Stimulated activated naive CD4-positive, alpha-beta T cell (primary cell): ENCODE measurements at places on chromosomes 5 and 9.

- no peak for DNase-seq
Measured at GRCh38 chr9:123089790-123090189, 56.3 kb downstream of the GPR21 start.

DNA sequence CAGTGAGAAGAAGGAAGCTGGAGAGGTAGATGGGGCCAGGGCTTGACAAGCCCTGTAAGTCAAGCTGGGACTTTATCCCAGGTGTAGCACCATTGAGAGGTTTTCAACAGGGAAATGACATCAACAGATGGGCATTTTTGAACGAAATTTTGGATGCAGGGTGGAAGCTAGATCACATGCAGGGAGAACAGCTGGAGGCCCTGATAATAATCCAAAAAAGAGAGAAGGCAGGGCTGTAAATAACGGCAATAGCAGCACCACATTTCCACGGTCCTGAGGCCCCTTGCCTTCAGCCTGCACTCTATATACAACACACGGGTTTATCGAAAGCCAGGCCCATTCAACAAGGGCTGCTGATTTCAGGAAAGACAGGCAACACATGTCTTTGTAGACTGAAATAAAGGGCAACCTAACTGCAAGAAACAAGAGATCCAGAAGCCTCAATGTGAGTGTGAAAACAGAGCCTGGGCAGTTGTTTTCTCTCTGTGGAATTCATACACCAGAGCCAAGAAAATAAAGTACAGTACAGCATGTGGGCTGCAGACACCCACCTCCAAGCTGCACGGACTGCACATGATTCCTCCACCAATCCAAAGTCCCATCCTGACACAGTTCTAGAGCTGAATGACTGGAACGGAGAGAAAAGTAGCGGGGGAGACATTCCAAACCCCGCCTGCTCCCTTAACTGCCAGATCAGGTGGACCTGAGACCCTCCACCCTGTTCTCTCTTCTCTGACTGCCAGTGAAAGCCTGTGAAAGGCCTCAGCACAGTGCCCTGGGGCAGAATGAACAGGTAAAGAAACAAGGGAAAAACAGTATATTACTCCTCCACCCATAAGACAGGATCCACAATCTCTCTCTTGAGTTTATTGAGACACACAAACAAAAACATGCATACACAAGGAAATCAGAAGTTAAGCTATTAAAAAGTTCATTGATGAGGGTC, 36.3 kb downstream of the KLHL3 start:
- no peak for DNase-seq

- DNase-seq, result no peak
Measured at GRCh38 chr9:69951411-69951810, 92.2 kb upstream of the MAMDC2 start.

- no peak for DNase-seq
Measured at GRCh38 chr5:34030048-34030447, 13.0 kb downstream of the C1QTNF3 start.

- DNase-seq, result no peak
Measured at GRCh38 chr9:21056931-21057330, 20.8 kb downstream of the IFNB1 start.

DNA sequence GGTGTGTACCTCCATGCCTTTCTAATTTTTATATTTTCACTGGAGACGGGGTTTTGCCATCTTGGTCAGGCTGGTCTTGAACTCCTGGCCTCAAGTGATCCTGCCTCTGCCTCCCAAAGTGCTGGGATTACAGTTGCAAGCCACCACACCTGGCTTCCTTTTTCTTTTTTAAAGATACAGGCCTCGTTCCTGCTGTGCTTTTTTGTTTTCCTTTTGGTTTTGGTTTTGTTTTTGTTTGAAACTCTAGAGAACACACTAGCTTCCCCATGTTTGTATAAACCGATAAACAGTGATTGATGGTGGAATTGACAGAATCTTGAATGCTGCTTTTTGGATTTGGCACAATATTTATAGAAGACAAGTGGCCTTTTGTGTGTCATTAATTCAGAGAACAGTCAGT, 1603.4 kb downstream of the MAT2B start:
- DNase-seq, result no peak

GRCh38 chr5:180007582-180007981, 64.0 kb downstream of the RNF130 start:
- no peak for DNase-seq

DNA sequence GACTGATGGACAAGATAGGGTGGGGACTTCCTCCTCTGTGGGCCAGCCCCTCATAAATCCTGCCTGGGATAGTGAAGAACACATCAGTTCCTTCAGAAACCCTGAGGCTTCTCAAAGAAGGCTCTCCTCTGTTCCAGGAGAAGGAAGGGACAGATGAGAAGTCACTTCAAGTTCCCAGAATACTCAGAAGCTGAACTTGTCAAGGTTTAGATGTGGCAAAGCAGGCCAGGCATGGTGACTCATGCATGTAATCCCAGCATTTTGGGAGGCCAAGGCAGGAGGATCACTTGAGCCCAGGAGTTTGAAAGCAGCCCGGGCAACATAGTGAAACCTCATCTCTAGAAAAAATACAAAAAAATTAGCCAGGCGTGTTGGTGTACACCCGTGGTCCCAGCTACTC, 38.5 kb downstream of the STOM start:
- no peak for DNase-seq

DNA sequence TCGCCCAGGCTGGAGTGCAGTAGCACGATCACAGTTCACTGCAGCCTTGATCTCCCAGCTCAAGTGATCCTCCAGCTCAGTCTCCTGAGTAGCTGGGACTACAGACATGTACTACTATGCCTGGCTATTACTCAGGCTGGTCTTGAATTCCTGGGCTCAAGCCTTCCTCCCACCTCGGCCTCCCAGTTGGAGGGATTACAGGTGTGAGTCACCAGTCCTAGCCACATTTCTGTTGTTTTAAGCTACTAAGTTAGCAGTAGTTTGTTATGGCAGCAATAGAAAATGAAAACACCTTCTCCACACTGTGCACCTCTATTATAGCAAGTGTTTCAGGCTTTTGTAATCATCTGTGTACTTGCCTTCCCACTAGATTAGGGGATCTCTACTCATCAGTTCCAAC, 588.9 kb upstream of the TLE4 start:
- no peak for DNase-seq

DNA sequence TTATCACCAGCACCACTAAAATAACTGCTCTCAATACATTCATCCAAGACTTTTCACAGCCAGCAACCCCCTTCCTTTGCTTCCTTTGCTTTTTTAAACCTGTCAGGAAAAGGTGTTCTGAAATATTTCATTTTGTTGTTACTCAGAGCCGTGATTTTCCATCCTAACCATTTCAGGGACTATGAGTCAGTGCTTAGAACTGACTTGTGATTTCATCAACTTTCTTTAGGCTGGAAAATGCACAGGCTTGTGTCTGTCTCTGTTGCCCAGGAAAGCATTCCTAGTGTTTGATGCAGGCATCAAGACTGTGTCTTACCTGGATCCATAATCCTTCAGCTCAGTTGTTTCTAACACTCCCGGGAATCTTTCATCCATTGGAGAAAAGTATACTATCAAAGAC, 805.6 kb downstream of the BRINP1 start:
- DNase-seq, result no peak

DNA sequence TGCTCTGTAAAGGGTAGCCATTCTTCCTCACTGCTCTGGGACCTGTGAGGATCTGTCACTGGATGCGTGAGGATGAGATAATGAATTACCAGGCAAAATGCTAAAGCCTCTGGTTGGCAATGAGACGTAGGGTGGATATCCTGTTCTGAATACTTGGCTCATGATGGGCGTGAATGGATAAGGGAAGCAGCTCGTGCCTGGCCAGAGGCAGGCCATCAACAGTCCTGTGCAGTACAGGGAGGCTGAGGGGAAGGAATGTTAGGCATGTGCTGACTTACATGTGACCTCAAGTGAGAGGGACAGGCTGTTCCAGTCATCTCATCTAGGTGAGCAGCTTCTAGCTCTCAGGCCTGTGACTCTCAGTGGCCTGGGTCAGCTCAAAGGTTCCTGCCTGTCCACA, 172.8 kb downstream of the CARTPT start:
- no peak for DNase-seq

DNA sequence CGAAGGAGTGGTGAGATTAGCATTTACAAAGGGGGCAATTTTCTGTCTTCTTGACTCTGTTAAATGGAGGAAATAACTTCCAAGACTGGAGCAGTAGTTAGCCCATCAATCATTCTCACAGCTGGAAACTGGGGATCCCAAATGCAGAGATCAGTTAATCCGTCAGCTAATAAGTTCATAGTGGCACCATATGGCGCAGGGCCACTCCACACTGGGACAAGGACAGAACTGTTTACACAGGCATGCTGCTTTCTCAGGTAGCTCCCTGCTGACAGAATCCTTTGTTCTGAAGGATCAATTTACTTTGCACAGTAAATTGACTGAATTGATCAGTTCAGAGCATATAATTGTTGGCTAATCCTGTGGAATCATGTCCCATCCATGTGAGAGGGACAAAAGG, 395.7 kb downstream of the TMEM161B start:
- DNase-seq, result no peak

GRCh38 chr5:135127439-135128240, 93.6 kb upstream of the PITX1 start:
- DNase-seq, result no peak

GRCh38 chr9:4059437-4059836, 240.4 kb downstream of the GLIS3 start:
- DNase-seq, result no peak

DNA sequence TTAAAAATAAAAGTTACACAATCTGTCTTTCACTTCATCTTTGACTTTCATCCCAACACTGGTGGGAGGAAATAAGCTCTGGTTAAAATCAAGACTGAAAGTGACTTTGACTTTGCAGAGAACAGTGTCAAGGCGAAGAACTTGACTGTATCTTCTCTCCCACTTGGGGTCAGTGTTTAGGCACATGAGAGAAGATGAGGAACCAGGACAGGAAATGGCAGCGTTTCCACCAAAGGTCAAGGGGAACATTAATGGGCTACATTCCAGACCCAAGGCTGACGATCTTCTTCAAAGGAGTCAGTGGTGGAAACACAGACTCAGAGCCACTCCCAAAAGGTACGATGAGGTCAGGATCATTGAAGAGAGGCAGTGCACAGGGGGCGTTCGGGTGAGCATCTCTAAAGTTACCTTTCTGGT, 409.5 kb downstream of the ARHGEF28 start:
- DNase-seq, result no peak

DNA sequence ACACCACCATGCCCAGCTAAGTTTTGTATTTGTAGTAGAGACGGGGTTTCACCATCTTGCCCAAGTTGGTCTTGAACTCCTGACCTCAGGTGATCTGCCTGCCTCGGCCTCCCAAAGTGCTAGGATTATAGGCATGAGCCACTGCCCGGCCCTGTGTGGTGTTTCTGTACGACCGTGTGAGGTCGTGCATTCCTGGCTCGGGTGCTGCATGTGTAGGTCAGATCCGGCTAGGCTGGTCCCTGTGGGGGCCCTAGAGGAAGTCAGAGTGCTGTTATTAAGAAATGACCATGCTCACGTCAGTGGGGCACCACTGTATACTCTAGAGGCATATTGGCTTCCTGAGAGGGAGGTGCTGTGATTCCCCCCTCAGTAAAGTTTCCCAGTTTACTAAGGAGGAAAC, 13.7 kb downstream of the WNK2 start:
- DNase-seq, result no peak

DNA sequence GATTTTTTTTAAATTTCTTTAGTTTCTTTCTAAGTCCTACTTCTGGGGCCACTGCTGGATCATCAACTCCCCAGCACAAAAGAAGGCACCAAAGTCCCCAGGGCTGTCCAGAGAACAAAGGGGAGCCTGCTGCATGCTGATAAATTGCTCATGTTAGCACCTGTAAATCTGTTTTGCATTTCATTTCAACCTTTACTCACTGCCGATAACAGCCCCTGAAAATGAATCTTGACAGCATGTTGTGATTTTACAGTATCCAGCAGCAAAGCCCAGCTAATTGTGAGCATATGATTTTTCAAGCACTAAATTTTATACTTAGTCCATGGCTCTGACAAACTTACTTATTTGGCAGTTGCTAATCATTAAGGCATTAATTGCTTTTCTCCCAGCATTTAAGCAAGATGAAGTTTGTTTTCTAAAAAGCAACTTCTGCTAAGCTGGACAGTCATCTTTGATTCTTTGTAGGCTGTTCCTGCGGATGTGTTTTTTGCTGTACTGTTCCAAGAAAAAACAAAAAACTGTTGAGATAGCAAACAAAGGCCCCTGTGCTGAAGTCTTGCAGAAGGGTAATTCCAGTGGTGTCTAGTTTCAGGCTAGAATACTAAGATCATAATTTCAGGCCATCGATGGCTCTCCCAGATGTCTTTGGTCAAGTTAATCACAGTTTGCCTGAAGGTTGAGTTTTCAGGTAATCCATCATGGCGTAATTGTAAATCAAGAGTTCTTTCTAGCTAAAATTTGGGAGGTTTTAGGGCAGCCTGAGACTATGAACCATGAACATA, 73.1 kb upstream of the GAS1 start:
- no peak for DNase-seq

DNA sequence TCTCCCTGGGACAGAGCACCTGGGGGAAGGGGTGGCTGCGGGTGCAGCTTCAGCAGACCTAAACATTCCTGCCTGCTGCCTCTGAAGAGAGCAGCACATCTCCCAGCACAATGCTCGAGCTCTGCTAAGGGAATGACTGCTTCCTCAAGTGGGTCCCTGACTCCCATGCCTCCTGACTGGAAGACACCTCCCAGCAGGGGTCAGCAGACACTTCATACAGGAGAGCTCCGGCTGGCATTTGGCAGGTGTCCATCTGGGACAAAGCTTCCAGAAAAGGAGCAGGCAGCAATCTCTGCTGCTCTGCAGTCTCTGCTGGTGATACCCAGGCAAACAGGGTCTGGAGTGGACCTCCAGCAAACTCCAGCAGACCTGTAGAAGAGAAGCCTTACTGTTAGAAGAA, 77.2 kb downstream of the SLCO6A1 start:
- DNase-seq, result no peak

GRCh38 chr5:29367176-29367833, 1826.2 kb upstream of the CDH6 start:
- no peak for DNase-seq

GRCh38 chr9:107378006-107378405, 94.9 kb downstream of the RAD23B start:
- no peak for DNase-seq

DNA sequence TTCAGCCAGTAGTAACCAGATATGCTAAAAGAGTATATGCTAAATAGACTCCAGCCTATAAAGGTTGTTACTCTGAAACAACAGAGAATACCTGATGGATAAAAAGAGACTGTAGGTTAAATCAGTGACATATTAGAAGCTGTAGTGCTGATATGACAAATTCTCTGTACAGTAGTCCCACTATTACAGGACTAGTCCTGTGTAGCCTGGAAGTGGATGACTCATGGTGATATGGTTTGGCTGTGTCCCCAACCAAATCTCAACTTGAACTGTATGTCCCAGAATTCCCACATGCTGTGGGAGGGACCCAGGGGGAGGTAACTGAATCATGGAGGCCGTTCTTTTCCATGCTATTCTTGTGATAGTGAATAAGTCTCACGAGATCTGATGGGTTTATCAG, 276.2 kb upstream of the POU5F2 start:
- DNase-seq, result no peak

DNA sequence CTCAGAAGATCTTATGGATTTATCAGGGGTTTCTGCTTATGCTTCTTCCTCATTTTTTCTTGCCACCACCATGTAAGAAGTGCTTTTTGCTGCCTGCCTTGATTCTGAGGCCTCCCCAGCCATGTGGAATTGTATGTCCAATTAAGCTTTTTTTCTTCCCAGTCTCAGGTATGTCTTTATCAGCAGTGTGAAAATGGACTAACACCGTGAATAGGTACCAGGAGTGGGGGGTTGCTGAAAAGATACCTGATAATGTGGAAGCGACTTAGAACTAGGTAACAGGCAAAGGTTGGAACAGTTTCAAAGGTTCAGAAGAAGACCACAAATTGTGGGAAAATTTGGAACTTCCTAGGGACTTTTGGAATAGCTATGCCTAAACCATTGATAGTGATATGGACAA, 1222.5 kb upstream of the NUDT12 start:
- DNase-seq, result no peak
